Central memory CD8-positive, alpha-beta T cell (primary cell): ENCODE measurements at places on chromosomes 13 and 19.

DNA sequence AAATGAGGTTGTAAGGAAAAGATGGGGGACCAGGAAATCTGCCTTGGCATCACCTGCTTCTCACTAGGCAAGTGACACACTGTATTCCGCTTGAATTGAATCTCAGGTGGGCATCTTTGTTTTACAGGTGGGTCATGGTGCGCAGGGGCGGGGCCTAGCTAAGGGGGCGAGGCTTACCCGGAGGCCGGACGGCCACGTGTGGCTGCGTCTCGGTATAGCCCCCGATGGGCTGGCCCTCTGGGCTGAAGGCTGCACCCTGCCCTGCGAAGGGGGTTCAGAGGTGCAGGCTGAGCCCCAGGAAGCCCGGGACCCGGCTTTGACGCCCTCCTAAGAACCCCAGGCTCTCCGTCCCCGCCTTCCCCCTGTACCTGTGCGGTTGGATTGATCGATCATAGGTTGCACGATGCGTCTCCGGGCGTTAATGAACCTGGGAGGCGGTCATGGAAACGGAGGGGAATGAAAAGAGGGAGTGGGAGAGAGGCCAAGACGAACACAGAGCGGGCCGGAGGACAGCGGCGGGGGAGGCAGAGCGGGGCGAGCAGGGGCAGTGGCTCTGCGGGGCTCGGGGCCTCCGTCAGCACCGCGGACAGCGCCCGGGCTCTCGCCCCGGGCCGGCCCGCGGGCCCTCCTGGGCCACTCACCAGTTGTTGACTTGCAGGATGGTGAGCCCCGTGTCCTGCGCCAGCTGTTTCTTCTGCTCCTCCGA lies 12.5 kb downstream of the MEIS3 start:
- DNase-seq = no peak

DNA sequence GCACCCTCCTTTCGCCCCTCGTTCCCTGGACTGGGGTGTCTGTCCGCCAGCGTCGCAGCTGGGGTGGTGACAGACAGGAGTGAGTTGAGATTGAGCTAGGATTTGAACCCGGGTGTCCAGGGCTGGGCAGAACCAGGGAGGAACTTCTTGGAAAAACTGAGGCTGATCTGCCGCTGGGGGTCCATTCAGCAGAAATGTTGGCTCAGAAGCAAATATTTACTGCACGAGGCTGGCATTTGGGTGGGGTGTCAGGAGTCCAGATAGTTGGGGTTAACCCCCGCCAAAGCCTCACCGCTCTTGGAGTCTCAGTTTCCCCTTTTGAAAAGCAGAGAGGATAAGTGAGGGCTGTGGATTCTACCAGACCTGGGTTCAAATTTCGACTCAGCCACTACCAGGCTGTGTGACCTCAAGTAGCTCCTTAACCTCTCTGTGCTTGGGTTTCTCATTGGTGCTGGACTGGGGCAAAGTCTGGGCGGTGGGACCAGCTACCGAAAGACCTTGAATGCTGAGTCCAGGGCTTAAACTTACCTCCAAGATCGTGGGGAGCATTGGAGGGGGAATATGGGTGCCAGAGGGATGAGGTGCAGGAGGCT lies 20.9 kb downstream of the MAST3 start:
- DNase-seq = no peak

- no peak for DNase-seq
These were observed 182.8 kb upstream of the TSHZ3 start for GRCh38 chr19:31532034-31532433.

DNA sequence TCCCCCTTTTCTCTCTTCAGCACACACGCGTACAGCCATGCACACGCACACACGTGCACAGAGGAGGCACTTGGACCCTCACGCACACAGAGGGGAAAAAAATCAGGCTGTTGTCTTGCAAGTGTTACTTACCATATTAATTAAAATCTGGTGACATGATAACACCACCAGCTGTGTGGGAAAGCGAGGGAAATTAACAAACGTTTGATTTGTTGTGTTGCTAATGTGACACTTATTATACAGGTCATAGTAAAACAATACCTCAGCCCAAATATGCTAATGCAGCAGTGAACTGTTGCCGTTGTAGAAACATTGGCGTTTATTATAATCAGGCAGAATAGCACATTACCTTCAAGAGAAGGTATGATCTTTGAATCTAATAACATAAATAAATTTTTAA lies 211.7 kb downstream of the TEX29 start:
- no peak for DNase-seq

DNA sequence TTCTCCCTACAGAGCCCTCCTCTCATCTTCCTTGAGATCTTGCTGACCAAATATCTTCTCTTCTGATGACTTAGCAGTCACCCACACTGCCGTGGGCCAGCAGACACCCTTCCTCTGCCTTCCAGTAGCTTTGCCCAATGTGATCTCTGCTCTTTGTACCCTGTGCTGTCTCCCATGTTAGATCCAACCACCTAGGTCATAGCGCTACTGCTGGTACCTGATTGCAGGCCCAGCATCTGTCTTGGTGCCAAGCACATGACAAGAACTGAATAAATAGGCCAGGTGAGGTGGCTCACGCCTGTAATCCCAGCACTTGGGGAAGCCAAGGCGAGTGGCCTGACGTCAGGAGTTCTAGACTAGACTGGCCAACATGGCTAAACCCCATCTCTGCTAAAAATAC lies 149.7 kb downstream of the TM9SF2 start:
- DNase-seq = no peak

GRCh38 chr19:33256261-33256660 lies 30.6 kb upstream of the SLC7A10 start:
- DNase-seq = no peak

- no peak for DNase-seq
These were observed 2.9 kb downstream of the SUPT5H start for GRCh38 chr19:39448271-39448670.

- DNase-seq = no peak
These were observed 5.3 kb downstream of the SBNO2 start for GRCh38 chr19:1168572-1169410.
